Cortex of kidney (tissue), 1 donor: ENCODE measurements at places on chromosomes 1 and 21.

GRCh38 chr1:31216016-31216415 is 23.7 kb downstream of the NKAIN1 start:
- DNase-seq: no peak

- DNase-seq: no peak
Observed at GRCh38 chr1:178411756-178412399, 84.9 kb downstream of the CLEC20A start.

GRCh38 chr1:155200920-155201319 is 6.8 kb downstream of the THBS3 start:
- DNase-seq: no peak

- no peak for DNase-seq
Observed at GRCh38 chr1:172255223-172255560, 165.3 kb upstream of the C1orf105 start.

DNA sequence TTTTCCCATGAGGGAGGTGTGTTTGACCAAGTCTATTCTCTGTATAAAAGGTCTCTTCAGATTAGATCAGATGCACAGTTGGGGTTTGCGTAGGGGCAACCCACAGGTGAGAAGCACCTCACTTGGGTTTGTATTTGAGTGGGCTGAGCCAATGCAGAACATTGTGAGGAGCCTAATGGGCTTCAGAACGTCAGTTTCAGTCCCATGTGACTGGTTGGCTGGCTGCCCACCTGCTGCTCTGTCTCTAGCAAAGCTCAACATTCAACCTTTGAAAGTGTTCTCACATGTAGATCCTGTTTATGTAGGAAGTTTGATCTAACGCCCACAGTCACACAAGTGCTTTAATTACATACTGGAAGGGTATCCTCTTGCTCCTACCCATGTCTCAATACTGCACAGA is 105.5 kb downstream of the FASLG start:
- no peak for DNase-seq

GRCh38 chr1:199057322-199057721 is 418.5 kb downstream of the PTPRC start:
- no peak for DNase-seq

DNA sequence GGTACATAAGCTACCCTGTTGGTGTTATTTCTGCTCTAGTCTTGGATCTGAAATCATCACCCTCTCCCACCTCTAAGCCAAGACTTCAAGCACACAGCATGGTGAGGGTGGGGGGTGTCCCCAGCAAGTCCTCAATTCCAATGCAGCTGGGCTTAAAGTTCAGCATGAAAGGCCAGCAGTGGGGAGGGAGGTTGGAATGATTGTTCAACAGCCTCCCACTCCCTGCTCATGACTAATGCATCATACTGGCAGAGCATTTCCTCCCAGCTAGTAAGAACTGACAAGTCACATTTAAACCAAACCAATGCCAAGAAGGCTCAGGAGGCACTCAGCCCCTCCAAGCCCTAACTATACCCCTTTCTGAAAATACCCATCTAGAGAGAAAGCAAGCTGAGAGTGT is 50.1 kb downstream of the TIAM1 start:
- no peak for DNase-seq

DNA sequence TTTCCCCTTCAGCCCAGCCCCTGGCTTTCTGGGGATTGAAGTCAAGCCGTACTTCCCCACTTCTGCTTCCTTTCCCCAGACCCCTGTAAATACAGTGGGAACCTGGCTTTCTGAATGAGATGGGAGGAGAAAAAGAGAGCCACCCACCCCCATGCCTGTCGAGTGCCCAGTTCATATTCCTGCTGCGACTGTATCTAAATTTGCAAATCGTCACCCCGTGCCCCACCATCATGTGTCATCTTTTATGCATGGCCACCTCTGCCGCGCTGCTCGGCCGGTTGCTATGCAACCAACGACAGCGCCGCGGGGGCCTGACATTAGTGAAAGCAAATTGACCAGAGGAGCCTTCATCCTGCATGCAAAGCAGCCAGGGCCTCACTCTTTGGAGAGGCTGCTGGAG is 143.0 kb downstream of the ELAVL4 start:
- no peak for DNase-seq

DNA sequence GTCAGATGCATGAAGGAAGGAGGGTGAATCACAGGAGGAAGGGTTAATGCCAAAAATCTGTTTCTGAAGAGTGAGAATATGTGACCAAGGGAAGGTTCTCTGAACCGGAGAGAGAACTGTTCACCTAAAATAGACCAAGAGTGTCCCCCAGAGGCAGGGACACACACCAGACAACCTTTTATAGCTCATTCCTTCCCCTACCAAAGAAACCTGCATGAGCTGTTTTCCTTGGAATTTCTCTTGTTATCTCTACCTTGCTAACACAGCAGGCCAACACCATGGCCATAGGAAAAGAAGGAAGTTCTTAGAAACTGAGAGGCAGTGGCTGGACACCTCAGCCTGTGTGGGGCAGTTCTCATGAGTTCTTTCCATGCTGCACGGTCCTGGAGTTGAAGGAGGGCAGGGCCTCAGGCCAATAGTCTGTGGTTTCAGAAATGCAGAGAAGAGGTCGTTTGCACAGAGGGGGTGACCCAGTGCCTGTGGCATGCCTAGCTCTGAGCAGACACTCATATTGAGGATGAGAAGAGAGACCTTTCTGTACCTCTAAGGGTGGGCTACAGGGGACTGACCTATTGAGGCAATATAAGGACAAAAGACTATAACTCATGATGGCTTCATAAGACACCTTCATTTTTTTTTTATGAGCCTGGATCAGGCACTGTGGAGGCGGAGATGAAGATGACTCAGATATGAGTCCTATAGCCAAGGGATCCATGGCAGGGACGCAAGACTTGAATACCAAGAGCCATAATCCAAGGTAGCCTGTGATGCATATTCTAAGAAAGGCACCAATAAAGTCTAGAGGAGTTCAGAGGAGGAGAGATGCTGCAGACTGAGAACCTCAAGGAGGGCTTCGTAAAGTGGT is 39.4 kb downstream of the IGFN1 start:
- DNase-seq: no peak

GRCh38 chr1:162421258-162422164 is 9.6 kb upstream of the SH2D1B start:
- DNase-seq: no peak

GRCh38 chr1:193069748-193070385 is 10.5 kb downstream of the RO60 start:
- DNase-seq: no peak

DNA sequence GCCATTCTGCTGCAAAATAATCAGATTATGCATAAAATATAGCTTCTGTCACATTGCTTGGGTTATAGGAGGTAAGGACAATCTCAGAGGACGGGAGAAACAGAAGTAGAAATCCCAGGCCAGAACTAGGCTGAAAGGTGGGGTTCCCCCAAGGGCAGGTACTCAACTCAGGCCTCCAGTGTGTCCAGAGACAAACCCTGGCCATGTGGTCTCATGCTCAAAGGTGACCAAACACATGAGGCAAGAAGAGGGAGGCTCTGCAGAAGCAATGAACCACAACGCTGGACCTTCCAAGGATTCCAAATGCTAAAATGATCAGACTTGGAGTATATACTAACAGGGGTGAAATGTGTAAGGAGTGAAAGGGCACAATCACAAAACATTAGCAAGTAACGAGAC is 103.8 kb downstream of the DMRTB1 start:
- DNase-seq: no peak

DNA sequence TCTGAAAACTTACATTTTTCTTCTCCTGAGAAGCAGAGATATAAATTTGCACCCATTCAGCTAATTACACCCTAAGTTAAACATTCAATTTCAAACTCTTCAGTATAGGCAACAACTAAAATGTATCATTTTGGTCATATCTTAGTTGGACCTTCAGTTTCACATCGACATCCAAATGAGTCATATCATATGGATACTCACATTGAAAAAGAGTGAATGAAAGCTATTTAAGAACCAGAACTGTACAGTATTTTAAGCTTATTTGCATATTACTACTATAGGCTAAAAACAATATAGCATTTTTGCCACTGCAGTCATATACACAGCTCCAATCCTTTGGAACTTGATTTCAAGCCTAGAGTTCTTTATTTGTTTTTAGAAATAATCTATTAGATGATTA is 33.6 kb downstream of the USP25 start:
- DNase-seq: no peak

DNA sequence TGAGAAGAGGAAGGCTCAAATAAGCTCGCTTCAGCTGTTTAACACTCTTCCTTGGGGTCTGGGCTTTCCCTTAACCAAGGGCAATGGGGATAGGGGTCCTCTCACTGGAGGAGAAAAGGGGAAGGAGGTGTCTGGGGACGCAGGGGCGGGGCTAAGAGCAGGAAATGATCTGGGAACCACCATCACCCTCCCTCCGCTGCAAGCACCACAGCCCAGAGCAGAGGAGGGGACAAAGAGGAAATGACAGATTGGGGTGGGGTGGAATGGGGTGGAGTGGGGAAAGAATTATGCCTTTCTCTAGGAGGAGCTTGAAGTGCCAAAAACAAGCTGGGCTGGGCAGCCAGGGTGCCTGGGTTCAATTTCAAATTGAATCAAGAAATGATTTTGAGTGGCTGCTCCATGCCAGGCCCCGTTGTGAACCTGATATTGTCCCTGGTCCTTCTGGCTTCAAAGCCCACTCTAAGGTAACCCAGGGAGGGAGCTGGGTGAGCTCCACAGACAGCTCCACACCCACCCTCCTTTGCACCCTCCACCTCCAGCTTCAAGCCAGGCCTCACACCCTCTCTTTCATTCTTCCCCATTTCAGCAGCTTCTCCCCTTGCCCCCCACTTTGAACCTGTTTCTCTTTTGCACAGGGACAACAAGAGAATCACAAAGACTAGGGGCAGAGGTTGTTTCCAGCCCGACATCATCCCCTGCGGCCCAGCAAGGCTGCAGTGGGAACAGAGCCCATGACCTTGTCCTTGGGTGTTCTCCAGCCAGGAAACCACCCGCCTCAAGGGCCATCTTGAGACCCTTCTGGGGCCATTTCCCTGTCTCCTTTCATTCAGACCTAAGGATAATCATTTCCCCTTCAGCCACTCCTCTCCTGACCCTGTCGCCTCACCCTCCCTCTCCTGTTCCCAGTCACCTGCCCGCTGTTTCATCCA is 1.1 kb downstream of the ARHGAP30 start:
- DNase-seq: no peak

GRCh38 chr1:205342986-205343385 is 13.7 kb downstream of the KLHDC8A start:
- DNase-seq: no peak

- no peak for DNase-seq
Observed at GRCh38 chr1:183302452-183303322, 115.5 kb downstream of the NMNAT2 start.

- no peak for DNase-seq
Observed at GRCh38 chr1:39170731-39171667, 33.5 kb upstream of the MACF1 start.

- DNase-seq: no peak
Observed at GRCh38 chr21:43369124-43369523, 57.8 kb downstream of the SIK1 start.

DNA sequence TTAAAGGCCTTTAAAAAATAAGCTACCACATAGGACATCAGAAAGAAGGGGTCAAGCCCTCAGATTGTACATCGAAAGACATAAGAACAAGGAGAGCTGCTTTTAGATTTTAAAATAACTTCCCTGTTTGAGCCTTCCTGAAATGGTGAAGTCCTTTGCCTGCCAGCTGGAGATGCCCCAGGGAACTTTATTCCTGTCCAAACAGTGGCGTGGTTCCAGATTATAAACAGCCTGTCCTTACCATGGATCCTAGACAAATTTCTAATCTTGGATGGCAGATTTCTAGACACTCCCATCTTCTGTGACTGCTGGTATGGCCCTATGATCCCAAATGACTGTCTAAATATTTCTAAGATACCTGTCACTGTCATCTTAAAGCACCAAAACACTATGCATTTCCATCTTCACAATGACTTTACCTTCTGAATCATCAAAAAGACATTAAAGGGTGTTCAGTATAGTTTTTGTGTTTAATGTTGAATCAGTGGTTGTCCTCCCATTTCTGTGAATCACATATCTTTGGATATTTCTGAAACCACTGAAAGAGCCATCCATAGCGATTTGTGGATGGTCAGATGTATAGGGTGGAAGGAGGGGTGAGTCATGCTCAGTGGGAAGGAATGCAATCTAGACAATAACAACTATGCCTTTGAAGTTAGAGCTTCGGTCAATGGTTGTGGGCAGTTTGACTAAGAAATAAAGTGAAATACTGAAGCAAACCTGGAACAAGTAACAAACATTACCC is 23.2 kb downstream of the ILDR2 start:
- no peak for DNase-seq
